ENCODE measurements at places on chromosomes 2 and 18.

GRCh38 chr2:116264872-116265271 lies 1549.6 kb upstream of the DDX18 start:
- no peak for DNase-seq

GRCh38 chr18:36593001-36593400 lies 235.8 kb downstream of the TPGS2 start:
- DNase-seq, result peak; percentile 29

DNA sequence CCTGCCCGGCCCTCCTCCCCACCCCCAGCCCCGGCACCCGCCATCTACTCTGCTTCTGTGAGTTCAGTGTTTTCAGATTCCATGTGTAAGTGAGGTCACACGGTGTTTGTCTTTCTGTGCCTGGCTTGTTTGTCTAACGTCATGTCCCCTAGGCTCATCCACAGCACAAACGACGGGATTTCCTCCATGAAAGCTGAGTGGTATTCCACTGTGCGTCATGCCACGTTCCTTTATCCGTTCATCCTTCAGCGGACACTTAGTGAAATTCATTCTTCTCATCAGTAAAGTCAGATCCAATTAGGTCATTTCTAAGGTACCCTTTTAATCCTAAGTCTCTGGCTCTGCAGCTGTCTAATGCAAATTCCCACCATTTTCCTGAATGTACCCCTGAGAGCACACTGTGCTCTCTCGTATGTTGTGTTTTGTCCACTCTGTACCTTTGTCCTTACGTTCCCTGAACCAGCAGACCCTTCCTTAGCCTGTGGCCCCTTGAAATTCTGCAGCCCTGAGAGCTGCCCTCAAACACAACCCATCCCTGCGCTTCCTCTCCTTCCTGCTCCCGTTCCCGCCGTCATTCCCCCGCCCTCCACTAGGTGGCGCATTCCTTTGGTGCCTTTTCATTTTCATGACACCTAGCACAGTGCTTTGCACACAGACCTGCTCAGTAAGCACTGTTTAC lies 44.1 kb downstream of the TRAPPC12 start:
- peak; percentile 65 for DNase-seq

- no peak for DNase-seq
Observed at GRCh38 chr18:6553234-6553900, 138.7 kb upstream of the L3MBTL4 start.

GRCh38 chr2:187934236-187934635 lies 357.4 kb upstream of the GULP1 start:
- no peak for DNase-seq

DNA sequence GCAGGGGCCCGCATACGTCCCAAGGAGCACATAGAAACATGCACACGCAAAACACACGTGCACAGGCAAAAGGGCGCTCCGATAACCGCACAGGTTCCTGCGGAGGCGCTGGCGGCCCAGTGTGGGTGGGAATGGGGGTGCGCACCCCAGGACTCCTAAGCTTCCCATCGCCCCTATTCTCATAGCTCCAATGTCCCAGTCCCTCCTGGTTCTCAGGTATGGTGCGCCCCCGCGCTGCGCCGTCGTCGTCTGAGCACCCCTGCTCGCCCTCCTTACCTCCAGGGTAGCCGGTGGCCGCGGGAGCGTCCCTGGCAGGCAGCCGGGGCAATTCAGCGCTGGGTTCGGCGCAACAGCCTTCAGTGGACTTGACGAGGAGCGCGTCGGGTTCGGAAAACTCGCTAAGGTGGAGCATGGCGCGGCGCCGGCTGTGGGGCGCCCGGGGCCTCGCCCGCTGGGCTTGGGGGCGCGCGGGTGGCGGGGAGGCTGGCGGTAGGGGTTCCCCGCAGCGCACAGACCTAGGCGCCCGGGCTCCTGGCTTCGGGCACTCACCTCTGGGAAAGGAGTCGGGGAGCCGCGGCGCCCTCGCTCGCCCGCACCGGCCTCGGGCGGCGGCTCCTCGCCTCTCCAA lies 328 bp downstream of the EGR4 start:
- no peak for DNase-seq

DNA sequence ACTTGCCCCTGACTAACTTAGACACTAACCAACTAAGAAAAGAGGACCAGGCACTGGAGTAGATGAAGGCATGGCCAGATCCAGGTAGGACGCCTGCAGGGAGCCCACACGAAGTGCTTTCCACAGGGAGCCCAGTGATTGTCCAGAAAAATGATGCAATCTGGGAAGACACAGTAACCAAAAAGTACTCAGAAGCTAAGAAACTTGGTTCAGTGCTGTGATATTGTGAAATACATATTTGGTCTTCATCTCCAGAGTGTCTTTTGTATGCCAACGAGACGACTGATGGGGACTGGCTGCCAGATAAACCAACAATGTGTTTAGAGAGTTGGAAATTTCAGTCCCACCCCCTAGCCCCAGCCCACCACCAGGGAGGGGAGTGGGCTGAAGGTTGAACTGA lies 135.0 kb downstream of the SP3 start:
- DNase-seq, result peak; percentile 52

DNA sequence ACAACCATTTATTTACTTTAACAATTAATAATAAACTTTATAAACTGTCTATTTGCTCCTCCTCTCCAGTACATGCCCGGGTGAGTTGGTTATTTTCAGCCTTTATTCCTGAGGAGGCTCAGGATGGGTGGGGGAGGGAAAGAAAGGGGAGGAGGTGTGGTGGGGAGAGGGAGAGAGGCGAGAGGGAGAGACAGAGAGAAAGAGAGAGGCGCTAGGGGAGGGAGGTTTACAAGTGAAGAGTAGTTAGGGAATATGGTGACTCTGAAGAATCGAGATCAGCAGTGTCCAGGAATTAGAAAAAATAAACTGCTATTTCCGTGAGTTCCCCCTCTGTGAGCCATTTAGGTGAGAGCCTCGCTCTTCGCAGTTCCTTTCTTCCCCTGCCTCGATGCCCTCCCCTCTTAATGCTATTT lies 138.9 kb downstream of the MEIS1 start:
- DNase-seq, result no peak

DNA sequence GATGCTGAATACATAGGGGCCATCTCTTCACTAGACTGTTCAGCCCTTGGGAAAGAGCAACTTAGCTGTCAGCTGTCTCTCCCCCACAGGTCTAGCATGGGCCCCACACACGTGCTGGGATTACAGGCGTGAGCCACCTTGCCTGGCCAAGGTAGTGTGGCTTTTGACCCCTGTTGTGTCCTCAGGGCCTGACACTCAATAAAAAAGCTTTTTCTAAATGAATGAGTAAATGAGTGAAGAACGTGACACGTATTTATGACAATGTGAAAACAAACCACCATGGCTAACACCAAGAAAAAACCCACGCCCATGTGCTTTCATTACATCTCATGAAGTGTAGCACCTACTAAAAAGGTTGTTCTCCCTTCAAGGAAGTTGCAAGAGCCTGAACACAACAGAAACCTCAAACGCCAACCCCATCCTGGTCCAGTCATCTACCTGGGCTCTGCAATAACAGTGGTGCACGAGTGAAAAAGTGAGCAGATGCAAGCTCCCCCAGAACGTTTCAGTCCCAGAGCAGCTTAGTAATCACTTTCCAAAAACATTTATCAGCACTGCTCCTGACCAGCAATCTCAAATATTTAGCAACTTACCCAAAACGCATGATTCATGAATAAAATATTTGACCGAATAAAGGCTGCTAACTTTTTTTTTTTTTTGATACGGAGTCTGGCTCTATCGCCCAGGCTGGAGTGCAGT lies 3.4 kb downstream of the WDFY1 start:
- peak; percentile 90 for DNase-seq

DNA sequence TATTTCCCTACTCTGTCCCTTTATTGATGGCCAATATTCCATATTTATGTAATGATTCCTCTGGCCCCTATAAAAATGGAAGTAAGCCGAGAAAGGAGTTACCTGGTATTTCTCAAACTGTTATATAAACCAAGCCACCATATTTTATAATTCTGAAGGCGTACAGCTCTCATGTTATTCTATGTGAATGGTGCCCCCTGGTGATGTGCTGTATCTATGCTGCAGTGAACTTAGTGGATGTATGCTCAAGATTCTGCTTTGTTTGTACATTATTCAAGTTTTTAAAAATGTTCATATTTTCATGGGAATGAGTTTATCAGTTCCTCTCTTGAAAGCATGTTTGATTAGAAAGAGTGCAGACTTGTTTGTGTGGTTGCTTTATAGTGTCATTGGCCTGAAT lies 194.5 kb upstream of the LRRTM1 start:
- peak; percentile 81 for DNase-seq

GRCh38 chr2:109279243-109279860 lies 150.3 kb downstream of the SH3RF3 start:
- peak; percentile 85 for DNase-seq

DNA sequence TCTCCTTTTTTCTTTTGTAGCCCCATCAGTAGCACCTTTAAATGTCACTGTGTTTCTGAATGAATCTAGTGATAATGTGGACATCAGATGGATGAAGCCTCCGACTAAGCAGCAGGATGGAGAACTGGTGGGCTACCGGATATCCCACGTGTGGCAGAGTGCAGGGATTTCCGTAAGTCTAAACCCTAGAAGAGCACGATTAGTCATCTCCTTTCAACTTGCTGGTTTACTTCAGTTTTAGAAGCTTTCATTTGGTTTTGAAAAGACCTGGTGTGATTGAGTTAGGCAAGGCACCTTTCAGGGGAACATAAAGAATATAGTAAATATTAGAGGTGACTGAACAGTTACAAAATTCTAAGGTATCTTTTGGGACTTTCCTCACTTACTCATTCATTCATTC lies 72.2 kb upstream of the TMEM87B start:
- DNase-seq, result no peak
